Cortex of kidney (tissue), 1 donor: ENCODE measurements at places on chromosomes 12 and 14.

GRCh38 chr14:59254146-59254910 is 65.9 kb downstream of the DAAM1 start:
- no peak for DNase-seq

- no peak for DNase-seq
Measured at GRCh38 chr12:20508359-20508758, 140.0 kb downstream of the PDE3A start.

DNA sequence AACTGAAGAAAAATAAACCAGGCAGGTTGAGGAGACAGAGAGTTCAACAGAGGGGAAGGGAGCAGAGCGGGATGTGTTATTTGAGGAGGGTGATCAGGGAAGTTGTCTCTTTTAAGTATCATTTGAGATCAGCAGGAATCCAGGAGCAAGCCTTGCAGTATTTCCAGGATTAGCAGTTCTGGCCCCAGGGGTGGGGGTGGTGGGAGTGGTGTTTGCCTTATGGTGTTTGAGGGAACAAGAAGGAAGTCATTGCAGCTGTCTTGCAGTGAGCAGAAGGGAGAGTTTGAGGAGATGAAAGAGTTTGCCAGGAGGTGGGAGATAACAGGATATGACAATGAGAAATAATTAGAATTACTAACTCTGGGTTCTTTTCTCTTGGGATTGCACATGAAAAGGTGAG is 418.6 kb downstream of the NELL2 start:
- DNase-seq = no peak

DNA sequence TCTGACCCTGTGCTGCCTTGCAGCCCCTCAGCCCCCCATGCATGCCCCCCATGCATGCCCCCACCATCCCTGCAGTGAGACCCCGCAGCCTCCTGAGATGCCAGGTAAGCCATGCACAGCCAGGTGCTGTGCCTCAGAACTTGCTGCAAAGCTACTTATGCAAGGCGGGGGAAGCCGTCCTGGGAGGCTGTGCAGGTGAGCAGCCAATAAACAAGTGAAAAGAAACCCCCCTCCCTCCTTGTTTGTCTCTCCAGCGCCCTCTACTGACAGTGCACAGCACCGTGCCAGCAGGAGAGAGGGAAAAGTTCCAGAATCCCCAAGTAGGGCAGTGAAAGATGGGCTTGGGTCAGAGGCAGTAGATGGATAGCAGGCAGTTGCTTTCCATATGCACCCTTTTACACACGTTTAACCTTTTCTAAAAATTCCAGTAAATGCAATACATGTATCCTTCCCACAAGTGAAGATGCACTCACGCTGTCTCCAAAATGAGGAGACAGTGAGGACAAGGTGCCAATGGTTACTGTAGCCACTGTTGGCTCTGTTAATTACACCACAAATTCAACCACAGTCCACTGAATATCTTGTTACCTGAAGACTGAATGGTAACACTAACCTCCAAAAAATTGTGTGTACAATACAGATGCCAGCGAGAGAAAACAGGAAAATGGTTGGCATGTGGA is 18.0 kb downstream of the TNFAIP2 start:
- DNase-seq = no peak

DNA sequence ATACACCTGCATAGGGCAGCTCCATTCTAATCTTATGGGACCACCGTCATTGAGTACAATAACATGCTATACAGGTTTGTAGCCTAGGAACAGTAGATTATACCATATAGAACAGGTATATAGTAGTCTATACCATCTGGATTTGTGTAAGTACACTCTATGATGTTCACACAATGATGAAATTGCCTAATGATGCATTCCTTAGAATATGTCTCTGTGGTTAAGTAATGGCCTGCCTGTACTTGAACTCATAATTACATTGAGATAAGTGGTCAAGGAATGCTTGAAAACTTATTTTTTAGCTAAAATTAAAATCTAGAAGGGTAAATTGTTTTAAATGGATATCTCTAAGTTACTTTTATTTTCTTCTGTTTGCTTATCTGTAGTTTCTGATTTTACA is 152.7 kb downstream of the SRGAP1 start:
- DNase-seq = no peak

- DNase-seq = no peak
Measured at GRCh38 chr12:40192704-40193255, 32.0 kb upstream of the LRRK2 start.

- DNase-seq = no peak
Measured at GRCh38 chr12:103247531-103247930, 248.2 kb downstream of the C12orf42 start.

GRCh38 chr14:95297832-95298231 is 21.9 kb downstream of the CLMN start:
- DNase-seq = no peak

DNA sequence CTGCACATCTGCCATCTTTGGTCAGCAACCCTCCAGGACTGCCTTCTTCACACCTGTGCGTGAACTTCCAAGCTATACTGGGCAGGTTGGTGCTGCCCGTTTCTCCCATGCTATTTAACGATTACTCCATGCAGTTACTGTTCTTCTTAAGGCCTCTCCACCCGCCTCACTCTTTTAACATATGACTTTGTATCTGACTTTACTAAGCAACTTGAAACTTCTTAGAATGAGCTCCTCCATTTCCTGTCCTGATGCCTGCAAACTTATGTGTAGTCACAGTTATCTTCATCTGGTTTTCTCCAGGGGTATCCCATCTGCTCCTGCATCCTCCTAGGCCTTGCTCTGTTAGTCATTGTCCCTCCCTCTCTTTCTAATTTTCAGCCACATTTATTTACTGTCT is 35.7 kb downstream of the PRKCH start:
- DNase-seq = no peak

DNA sequence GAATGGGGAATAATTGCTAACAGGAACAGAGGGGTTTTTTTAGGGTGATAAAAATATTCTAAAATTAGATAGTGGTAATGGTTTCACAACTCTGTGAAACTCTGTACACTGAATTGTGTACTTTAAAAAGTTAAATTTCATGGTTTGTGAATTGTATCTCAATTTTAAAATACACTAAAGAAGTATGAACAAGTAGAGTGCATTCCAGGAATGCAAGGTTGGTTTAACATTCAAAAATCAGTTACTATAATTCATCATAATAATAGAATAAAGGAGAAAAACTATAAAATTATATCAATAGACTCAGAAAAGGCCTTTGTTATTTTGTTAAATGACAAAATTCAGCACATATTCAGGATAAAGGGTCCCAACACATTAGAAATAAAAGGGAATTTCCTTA is 11.1 kb upstream of the BATF start:
- no peak for DNase-seq

DNA sequence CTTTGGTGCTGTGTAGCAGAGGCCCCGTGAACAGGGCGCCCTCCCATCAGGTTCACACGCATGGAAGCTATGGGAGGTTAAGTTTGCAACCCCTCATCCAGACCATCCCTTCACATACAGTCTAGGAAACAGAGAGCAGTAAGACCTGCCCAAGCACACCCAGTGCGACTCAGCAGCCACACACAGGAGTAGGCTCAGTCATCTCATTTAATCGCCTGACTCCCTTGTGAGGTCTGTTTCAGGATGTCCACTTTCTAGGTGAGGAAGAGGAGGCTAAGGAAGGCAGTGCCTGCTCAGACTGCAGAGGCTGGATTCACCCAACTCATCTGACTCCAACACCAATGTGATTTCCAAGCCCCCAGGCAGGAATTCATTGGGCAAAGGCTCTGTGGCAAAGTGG is 11.9 kb downstream of the BDKRB1 start:
- DNase-seq = no peak

DNA sequence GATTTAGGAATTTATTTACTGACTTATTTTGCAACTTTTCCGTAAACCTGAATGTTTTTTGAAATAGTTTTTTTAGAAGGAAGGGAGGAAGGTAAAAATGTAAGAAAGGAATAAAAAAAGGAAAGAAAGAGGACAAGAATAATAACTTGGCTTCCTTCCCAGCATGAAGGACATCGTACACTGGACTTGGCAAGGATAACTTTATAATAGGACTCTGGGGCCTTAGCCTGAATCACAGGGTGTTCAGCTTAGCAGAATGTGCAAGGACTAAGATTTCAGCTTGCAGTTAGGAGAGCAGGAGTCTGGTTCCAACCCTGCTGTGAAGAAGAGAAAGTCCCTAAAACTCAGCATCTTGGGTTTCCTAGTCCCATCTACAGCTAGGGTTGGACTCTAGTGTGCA is 1053.3 kb downstream of the VRK1 start:
- DNase-seq = no peak

- DNase-seq = no peak
Measured at GRCh38 chr14:74474376-74474775, 18.7 kb downstream of the NPC2 start.

- DNase-seq = no peak
Measured at GRCh38 chr12:62670986-62671720, 204.5 kb downstream of the MON2 start.

DNA sequence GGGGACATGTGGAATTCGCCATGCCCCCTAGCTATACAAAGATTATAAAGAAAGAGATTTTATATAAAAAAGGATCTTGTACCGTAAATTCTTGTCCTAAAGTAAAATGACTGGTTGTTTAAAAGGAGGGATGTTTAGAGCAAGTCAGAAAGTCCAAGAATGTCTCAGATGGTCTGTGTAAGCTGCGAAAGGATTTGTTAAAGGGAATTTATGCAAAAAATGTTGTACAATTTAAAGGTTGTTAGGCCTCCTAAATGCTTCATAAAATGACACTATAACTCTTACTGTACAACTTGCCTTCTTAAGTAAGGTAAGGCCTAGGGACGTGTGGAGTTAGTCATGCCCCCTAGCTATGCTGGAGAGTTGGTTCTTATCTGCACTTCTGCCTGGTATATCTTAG is 237.6 kb downstream of the KCNH5 start:
- DNase-seq = no peak

- no peak for DNase-seq
Measured at GRCh38 chr14:38224338-38224737, 16.6 kb downstream of the SSTR1 start.

- DNase-seq = no peak
Measured at GRCh38 chr12:101927036-101927435, 49.7 kb downstream of the DRAM1 start.

DNA sequence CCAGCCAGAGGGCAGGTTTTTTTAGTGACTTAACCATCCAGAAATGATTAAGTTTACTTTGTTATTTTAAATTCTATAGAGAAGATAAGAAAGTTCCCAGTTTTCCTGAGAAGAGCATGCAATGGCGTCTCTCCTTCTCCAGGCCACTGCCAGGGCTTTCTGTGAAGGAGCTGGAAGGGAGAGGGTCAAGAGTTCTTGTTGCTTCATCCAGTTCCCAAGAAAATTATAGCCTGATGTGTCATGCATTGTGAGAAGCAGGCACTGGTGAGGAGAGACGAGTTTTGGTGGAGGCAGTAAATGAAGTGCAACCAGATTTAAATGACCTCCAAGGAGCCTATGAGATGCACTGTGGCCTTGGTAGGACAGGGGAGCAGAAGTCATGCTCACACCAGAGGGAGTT is 14.2 kb downstream of the ELK3 start:
- no peak for DNase-seq

DNA sequence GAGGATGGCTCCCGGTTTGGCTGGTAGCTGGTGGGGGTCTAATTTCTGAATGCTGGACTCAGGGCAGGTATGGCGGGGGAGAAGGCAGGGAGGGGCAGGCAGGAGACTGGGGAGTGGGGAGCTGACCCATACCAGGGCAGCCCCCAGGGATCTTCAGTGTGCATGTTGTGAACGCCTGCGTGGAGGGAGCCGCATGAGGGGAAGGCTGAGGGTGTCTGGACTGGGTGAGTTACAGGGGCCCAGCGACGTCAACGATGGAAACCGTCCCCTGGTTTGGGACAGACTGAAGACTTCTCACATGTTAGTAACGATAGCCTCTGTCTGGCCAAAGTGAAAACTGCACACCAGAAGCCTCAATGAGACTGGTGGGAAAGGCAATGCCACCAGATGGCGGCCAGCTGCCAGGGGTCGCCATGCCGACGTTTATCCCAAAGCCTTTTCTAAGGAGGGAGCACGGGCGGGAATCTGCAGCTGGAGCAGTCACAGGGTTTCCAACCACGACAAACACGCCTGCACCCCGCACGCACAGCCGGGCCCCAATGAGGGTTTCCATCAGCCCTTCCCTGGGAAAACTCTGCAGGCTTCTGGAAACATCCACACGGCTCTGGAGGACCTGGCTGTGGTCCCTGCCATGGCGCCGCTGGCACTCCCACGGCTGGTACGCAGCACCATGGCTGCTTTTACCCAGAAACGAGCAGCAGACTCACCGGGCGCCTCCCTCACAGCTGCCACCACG is 14.0 kb downstream of the PGAM5 start:
- no peak for DNase-seq

- no peak for DNase-seq
Measured at GRCh38 chr14:99560922-99561683, 42.9 kb downstream of the CCDC85C start.

DNA sequence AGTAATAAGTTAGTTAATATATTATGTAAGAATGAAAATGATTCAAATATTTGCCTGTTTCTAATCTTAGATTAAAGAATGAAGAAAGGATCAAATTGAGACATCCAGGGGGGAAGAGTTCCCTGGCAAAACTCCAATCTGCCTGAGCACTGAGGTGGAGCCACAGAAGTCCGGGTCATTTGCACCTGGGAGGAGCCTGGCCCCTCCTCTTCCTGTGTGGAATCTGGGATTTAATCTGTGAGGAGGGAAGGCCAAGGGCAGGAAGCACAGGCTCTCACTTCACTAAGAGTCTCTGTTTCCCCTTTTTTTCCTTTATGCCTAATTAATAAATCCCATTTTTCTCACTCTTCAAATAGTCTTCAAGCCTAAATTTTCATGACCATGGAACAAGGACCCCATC is 599.5 kb downstream of the FLRT2 start:
- DNase-seq = no peak

GRCh38 chr12:113161415-113162016 is 12.0 kb downstream of the CFAP73 start:
- DNase-seq = no peak

DNA sequence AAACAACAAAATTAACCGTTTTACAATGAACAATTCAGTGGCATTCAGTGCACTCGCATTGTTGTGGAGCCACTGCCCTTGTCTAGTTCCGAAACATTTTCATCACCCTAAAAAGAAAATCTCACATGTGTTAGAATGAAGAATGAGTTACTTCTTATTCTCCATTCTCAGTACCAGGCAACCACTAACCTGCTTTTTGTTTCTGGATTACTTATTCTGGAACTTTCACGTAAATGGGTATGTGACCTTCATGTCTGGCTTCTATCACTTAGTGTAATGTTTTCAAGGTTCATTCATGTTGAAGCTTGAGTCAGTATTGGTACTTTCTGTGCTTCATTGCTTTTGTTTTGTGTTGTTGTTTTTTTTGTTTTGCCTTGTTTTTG is 15.6 kb downstream of the RCOR1 start:
- no peak for DNase-seq

- DNase-seq = no peak
Measured at GRCh38 chr12:90301561-90302133, 593.0 kb upstream of the ATP2B1 start.

GRCh38 chr12:40986001-40986400 is 202.1 kb upstream of the PDZRN4 start:
- no peak for DNase-seq

GRCh38 chr12:32265951-32266350 is 133.4 kb upstream of the FGD4 start:
- DNase-seq = no peak
